Liver (tissue), 10 donors: ENCODE measurements at places on chromosomes 4 and X.

DNA sequence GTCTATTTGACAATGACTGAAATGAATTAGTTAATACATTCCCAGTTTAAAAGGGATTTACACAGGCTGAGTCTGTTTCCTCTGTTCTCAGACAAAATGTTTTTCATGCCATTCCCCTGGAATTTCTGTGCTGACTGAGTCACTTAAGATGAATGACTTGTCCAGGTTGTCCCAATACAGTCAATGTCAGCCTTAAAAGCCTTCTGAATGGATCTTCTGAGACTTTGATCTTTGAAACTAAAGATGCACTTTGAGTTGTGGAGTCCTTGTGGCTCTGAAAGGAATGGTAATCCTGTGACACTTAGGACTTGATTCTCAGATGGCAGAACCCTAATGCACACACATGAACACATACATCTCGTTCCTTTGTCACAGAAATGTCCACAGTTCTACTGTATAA, 622.2 kb upstream of the GRID2 start:
- DNase-seq: no peak
- no peaks in the 10 kb centered on the region for H3K27me3 ChIP-seq
- H3K4me3 ChIP-seq: no peak overlapping the region
- no peaks in the 10 kb centered on the region for H3K4me1 ChIP-seq
- H3K36me3 ChIP-seq: no peaks in the 10 kb centered on the region

GRCh38 chrX:84186603-84187532, 1.1 kb downstream of the RPS6KA6 start:
- H3K4me3 ChIP-seq: peak overlapping the region; percentile 74
- no peaks in the 10 kb centered on the region for H3K36me3 ChIP-seq
- no peak for DNase-seq
- H3K27me3 ChIP-seq: no peaks in the 10 kb centered on the region
- H3K27ac ChIP-seq: peak overlapping the region; percentile 23

DNA sequence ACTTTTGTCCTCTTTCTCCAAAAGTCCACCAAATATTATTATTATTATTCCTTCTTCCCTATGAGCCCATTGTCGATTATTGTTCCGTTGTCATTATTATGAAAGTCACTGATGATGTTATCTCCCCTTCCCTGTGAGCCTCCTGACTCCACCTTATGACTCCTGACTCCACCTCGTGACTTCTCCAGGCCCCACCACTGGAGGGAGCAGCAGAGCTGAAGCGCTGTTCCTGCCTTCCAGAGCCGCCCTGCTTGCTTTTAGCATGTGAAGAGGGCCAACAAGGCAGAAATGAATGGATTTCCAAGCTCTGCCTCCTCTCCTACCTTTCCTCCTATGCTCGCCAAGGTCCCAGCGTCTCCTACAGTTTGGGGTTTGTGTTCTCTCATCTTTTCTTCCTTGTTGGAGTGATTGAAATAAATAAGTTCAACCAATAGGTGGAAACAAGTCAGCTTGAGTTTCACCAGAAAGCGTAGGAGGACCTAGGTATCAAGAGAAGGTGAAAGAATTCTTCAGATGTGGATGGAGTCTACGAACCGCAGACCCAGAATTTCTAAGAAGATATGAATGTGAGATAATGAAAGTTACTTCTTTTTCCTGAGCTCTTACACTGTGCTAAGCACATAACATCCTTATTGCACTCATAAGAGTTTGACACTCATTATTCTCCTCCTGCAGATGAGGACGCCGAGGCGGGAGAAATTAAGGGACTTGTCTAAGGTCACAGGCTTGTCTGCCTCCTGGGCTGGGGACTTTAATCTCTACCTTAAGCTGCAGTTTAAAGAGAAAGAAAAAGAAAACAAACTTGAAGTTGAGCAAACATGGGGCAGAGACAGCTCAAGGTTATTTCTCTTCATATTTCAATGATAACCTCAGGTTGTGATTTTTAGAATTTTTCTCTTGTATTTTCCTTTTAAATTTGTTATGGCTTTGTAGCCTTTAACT, 26.1 kb downstream of the IGSF1 start:
- H3K27me3 ChIP-seq: no peaks in the 10 kb centered on the region
- no peaks in the 10 kb centered on the region for H3K4me1 ChIP-seq
- no peak for DNase-seq
- H3K36me3 ChIP-seq: no peaks in the 10 kb centered on the region
- H3K27ac ChIP-seq: no peak overlapping the region
- H3K4me3 ChIP-seq: no peak overlapping the region

DNA sequence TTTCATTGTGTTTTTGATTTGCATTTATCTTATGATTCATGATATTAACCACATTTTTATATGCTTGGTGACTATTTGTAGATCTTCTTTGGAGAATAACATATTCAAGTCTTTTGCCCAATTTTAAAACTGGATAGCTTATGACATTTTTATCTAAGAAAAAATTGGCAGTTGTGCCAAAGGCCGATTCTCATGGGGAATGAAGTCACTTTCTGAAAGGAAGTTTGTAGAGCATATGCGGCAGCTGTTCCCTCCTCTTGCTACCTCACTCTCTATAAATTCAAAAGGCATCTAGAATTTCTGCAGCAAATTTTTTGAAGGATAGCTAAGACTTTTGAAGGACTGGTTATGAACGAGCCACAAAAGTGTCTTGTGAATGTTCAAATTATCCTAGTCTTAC, 2353.5 kb downstream of the ARAP2 start:
- H3K27ac ChIP-seq: no peak overlapping the region
- no peak overlapping the region for H3K4me3 ChIP-seq
- DNase-seq: no peak
- no peaks in the 10 kb centered on the region for H3K36me3 ChIP-seq
- no peaks in the 10 kb centered on the region for H3K27me3 ChIP-seq

GRCh38 chr4:102580463-102580842, 79.3 kb downstream of the NFKB1 start:
- H3K4me1 ChIP-seq: no peaks in the 10 kb centered on the region
- no peak overlapping the region for H3K27ac ChIP-seq
- no peak for DNase-seq
- H3K4me3 ChIP-seq: no peak overlapping the region
- peaks cover 7% of the 10 kb centered on the region for H3K36me3 ChIP-seq
